ENCODE measurements at places on chromosomes 1 and 21. TPM values are rescaled to one million over a fixed set of nuclear protein-coding genes. Genes with fewer than 3 reads are reported as not detected.

INSRR gene
- not detected for total RNA-seq

DNA sequence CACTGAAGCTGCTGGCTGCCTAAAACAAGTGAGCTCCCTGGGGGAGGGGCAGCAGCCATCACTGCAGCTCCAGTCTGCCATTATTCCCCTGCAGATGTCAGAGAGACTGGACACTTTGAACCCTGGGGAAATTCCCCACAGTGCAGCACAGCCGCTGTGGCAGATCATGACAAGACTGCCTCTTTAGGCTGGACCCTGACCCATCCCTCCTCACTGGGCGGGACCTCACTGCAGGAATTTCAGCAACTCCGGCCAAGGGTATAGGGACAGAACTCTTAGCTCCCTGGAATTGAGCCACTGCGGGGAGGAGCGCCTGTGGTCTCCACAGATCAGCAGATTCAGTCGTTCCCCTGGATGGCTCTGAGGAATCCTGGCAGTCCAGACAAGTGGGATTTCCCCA lies 964.6 kb downstream of the BRINP3 start:
- no peak overlapping the region for H3K27ac ChIP-seq
- H3K4me3 ChIP-seq, result no peak overlapping the region
- no peaks in the 10 kb centered on the region for H3K27me3 ChIP-seq
- no peak for DNase-seq

PDPN gene
- total RNA-seq, result 0.25 TPM

DNA sequence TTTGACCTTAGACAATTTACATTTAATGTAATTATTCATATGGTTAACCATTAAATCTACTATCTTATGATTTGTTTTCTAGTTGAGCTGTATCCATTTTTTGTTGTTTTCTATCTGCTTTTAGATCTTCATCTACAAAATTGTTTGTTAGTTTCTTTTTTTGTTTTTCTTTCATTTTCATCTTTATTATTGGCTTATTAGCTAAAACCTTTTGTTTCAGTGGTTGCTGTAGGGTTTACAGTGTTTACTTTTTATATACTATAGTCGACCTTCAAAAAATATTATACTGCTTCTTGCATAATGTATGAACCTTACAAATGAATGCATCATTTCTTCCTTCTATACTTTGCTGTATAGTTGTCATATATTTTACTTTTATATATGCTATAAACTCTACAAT lies 651.6 kb upstream of the PLXNA2 start:
- H3K4me3 ChIP-seq, result no peak overlapping the region
- no peaks in the 10 kb centered on the region for H3K27me3 ChIP-seq
- no peak for DNase-seq
- H3K27ac ChIP-seq, result no peak overlapping the region
- no peaks in the 10 kb centered on the region for H3K4me1 ChIP-seq

GRCh38 chr21:43880111-43880985 lies 15.3 kb downstream of the AGPAT3 start:
- DNase-seq, result peak; percentile 68
- H3K27ac ChIP-seq, result no peak overlapping the region
- H3K4me3 ChIP-seq, result no peak overlapping the region
- peaks cover 7% of the 10 kb centered on the region for H3K4me1 ChIP-seq
- H3K27me3 ChIP-seq, result no peaks in the 10 kb centered on the region
